Kidney epithelial cell (primary cell): ENCODE measurements at places on chromosomes 11 and 22.
A peak's percentile ranks its signal among the peaks of the same experiment; 100 is the strongest.

DNA sequence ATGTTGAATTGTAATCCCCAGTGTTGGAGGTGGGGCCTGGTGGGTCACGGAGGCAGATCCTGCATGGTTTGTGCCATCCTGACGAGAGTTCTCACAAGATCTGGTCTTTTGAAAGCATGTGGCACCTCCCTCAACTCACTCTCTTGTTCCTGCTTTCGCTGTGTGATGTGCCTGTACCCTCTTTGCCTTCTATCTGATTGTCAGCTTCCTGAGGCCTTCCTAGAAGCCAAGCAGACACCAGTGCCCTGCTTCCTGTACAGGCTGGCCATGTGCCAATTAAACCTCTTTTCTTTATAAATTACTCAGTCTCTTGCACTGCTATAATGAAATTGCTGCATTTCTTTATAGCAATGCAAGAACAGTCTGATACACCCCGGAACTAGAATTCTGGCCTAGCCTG lies 13.1 kb downstream of the PTPN5 start:
- no peak for DNase-seq

DNA sequence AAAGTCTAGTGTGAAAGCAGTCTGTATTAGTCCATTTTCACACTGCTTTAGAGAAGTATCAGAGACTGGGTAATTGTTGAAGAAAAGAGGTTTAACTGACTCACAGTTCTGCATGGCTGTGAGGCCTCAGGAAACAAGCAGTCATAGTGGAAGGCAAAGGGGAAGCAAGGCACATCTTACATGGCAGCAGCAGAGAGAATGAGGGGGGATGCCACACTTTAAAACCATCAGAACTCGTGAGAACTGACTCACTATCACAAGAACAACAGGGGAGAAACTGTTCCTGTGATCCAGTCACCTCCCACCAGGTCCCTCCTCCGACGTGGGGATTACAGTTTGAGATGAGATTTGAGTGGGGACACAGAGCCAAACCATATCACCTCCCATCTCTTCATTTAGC lies 13.8 kb upstream of the TUBA8 start:
- DNase-seq = no peak

DNA sequence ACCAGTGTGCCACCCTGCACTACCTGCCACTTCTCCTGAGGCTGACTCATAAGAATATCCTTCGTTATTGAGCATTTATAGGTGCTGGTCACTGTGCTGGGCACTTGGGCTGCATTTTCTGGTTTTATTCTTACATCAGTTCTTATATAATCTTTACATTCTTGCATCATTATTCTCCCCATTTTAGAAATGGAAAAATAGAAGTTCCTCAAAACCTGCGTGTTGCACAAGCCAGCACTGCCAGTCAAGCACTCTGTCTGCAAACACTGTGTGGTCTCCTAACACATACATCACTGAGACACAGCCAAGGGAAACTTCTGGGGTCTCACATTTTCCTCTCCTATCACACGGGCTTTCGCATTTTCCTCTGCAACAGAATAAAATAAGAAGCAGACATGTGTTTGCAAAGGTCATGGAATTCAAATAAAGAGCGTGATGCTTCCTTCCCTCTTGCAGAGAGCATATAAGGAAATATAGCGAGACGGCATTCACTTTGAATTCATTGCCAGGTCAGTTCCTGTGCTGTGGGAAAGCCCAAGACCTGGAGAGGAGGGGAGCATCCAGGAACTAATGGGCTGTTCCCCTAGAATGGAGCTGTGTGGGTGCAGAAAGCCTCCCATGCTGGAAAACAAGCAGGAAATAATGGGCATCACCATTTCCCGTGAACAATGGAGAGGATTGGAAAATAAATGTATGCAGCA lies 73.9 kb upstream of the SEZ6L start:
- DNase-seq = no peak

DNA sequence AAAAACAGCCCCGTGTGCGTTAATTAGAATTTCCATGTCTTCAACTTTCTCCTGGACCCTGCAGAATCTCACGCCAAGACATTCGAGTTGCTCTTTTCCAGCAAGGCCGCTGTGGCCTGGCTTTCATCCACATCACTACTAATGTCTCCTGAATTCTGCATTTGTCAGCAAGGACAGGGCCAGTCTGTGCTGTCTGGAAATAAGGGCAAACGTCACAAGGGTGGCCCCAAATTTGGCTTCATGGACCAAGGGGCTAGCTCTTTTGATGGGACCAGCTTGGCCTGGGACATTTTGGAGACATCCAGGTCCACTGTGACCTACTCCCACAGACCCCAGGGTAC lies 33.4 kb downstream of the KCNQ1OT1 start:
- no peak for DNase-seq

DNA sequence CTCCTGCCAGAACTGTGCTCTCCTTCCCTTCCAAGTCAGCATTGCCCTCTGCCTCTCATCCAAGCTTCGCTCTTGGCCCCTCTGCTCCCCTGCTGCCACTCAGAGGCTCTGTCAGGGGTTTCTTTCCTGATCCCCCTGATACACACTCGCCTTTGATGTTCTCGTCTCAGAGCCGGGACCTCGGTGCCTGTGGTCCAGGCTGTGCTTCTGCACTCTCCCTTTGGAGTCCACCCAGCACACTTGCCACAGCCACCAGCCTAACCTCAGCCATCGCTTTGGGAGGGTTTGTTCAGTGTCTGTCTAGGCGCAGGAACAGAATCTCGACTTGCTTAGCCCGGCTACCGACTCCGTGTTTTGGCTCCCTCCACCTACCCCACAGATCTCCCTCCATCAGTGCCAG lies 29.1 kb downstream of the PPFIA1 start:
- no peak for DNase-seq

DNA sequence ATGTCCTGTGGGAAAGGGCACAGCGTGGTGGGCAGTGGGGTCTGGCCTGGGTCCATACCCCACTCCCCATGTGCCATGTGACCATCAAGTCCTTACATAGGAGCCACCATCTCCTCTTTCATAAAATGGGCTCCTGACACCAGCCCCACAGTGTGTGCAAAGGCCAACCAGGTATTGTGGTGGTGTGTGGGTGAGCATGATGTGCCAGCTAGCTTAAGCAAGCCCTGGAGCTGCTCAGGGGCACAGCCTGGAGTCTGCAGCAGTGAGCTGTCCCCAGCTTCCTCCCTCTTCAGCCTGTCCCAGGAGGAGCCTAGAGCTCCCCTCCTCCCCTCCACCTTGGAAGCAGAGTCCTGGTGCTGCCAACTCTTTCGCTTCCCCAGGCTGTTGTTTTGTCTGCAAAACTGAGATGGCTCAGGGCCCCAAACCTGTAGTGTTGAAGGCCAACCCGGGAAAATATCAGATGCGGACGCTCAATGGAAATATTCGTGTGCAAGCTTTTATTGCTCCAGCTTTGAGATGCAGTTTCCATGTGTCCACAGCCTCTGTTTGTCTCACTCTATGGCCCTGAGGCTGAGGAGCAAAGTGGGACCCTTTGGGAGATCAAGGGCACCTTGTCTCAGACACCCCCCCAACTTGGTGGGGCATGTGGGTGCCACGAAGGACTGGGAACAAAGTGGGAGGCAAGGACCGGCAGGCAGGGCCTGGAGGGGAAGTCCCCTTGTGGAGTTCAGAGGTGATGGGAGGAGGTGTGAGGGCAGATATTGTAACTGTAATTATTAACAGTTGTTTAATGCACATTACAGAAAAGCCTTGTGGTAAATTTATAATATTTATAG lies 92.6 kb downstream of the CTTN start:
- no peak for DNase-seq

DNA sequence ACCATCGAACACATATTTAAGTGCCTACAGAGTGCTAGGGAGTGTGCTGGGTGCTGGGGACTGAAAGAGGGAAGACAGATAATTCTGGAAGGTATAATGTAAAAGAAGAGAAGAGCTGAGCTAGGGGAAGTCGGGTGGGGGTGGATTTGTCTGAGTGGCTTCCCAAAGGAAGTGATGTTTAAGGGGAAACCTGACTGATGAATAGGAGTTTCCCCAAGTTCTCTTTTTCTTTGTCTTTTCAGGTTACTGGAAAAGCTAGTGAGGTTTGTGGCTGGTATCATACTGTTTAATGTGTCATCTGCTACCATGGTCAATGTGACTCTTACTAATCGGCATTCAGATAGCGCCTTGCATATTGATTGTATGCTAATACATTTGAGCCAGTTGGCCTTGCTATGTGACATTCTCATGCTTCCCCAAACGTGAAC lies 151.6 kb upstream of the MTMR2 start:
- DNase-seq = peak; percentile 53

DNA sequence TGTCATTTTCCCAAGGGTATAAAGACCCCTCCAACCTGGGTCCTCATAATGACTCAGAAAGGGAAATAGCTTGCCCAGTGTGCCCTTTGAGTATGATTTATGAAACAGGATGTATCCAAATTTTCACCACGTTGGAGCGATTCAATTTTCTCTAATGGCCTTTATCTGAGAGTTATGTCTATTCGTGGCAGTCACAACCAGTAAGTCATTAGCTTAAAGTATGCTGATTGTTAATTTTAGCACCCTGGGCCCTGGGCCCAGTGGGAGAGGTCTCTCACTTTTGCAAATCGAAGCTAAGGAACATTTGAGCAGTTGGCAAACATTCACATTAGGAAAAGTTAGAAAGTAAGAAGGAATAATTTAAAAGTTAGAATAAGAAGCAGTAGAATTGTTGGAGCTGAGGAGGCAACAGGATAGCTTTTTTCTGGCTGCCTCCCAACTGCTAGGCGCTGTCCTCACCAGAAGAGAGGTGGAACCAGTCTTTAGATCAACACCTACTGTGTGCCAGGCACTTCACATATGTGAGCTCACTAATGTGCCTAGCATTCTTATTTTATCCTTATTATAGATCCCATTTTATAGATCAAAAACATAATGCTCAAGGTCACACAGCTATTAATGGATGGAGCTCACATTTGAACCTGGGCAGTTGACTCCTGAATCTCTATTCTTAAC lies 24.5 kb downstream of the INSC start:
- no peak for DNase-seq

GRCh38 chr22:33022231-33022630 lies 36.0 kb downstream of the SYN3 start:
- DNase-seq = no peak

- no peak for DNase-seq
Observed at GRCh38 chr22:40330615-40331014, 15.7 kb upstream of the ADSL start.

- no peak for DNase-seq
Observed at GRCh38 chr22:48635816-48636215, 1191.9 kb downstream of the BRD1 start.

- no peak for DNase-seq
Observed at GRCh38 chr11:72224564-72225410, at the start of gene INPPL1. Gene INPPL1 (plus strand): TSS chr11:72224767. CDS start chr11:72224985, 218 bp downstream.

DNA sequence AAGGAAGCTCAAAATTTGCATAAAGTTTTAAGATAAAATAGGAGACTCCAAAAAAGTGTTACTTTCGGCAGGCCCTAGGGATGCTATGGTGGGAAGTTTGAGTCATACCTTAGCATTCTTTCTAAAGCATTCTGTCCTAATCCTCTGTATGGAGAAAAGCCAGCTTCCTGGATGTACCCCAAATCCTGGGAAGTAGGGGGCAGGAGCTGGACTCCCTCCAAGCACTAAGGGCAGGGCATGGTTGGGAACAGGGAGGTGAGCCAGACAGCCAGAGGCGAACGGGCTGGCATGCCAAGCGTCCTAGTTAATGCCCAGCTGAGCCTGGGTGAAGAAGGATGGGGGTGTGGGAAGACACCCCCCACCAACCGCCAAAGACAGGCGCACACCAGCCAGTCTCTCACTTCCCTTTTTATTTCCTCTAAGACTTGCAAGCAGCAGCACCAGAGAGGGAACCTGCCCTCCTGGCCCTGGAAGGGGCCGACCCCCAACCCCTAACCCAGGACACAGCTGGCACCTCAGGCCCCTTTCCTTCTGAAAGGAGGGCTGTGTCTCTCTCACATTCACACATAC lies 23.9 kb downstream of the RTN4RL2 start:
- no peak for DNase-seq

DNA sequence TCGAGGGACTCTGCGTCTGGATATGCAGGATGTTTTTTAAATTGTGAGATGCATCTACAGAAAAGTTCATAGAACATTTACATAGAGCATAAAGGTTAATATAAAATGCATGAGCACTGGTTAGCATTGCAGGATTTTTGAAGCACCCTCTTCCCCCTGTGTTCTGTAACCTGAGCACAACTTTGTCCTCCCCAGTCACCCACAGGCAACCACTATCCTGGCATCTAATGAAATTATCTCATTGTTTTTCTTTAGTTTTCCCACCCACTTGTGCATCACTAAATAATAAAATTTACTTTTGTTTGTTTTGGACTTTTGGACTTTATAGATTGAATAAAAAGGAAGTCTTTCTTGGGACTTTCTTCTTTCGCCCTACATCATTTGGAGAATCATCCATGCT lies 10.0 kb upstream of the NNMT start:
- DNase-seq = no peak

- no peak for DNase-seq
Observed at GRCh38 chr22:50247748-50248147, 2.9 kb upstream of the TUBGCP6 start.

GRCh38 chr11:47564933-47565339 lies 463 bp upstream of the PTPMT1 start:
- no peak for DNase-seq

DNA sequence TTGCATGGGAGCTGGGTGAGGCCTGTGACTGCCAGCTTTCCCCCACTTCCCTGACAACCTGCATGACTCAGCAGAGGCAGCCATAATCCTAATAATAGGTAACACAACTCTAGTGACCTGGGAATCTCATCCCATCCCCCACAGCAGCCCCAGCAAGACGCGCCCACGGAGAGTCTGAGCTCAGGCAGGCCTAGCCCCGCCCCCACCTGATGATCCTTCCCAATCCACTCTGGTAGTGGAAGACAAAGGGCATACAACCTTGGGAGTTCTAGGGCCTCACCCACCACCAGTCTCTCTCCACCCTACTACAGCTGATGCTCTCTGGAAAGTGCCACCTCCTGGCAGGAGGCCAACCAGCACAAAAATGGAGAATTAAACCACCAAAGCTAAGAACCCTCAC lies 60.3 kb downstream of the CWF19L2 start:
- no peak for DNase-seq

- no peak for DNase-seq
Observed at GRCh38 chr11:2762031-2762380, 62.2 kb upstream of the KCNQ1OT1 start.
